ENCODE measurements at places on chromosomes 2 and 18.

- peak; percentile 27 for DNase-seq
Measured at GRCh38 chr2:9800975-9801726, 42.1 kb upstream of the TAF1B start.

DNA sequence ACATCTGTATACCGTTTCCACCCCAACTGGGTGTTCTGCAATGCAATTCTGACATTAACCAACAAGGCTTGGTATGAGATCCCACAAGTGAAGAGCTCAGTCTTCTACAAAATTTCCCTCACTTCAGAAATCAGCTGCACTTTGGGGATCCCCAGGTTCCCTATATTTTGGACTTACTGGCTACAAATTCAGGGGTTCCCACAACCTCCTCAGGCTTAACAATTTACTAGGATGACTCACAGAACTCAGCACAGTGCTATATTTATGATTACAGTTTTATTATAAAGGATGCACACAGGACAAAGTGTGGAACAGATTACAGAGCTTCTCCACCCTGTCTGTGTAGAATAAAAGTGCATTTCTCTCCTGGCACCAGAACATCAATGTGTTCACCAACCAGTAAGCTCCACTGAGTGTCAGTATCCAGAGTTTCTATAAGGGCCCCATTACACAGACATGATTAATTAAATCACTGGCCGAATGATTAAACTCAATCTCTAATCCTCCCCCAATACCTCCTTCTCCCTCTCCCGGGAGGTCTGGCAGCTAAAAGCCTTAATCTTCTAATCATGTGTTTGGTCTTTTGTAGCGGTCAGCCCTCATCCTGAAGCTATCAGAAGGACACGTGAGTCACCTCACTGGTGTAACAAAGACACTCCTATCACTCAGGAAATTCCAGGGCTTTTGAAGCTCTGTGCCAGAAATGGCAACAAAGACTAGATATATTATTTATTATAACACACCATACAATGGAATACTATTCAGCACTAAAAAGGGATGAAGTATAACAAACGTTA, 84.6 kb downstream of the SLC66A3 start:
- DNase-seq = no peak

- DNase-seq = no peak
Measured at GRCh38 chr2:109648041-109648527, 33.9 kb downstream of the SOWAHC start.

DNA sequence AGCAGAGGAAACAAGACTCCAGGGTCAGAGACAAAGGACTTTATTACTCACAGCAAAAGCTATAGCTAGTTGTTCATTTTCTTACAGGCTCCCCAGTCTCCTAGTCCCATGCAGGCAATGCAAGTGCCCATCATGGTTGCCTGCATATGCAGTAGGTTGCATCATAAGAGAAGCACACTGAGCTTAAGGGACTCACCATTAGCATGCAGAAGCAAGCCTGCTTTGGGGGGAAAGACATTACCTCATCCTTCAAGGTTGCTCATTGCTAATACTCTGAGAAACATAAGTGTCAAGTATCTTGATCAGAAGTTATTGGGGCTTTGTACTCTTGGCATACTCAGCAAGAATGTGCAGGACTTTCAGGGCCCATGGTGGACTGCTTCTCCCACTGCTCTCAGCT, 114.6 kb upstream of the CCDC68 start:
- no peak for DNase-seq

DNA sequence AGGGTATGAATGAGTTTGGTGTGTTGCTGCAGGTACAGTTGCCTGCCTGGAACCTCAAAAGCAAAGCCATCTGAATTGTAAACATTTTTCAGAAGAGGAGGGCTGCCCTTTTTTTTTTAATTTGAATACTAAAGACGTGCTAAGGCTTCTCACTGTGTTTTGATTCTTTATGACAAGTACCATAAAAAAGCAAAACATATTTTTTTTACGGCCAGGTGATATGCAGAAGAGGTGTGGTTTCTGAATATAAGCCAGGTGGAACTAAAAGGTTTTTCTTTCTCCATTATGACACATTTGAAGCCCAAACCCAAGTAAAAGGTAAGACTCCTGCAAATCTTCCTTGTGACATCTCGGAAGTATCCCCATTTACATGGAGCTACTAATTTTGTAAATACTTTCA, 246.3 kb downstream of the IRS1 start:
- no peak for DNase-seq

Measured in activated gamma-delta T cell treated with Interleukin-2 at 50 U/mL for 16 hours (primary cell).